Stimulated activated CD4-positive, alpha-beta T cell treated with anti-CD3 and anti-CD28 coated beads, Interleukin-1b, Interleukin-23, amount 100 ng/mL, for 4 hours (primary cell): ENCODE measurements at places on chromosomes 16 and 17.

- no peak for DNase-seq
These were observed 426.0 kb upstream of the CDH11 start for GRCh38 chr16:65547772-65548446.

GRCh38 chr16:17257426-17258023 lies 213.2 kb downstream of the XYLT1 start:
- no peak for DNase-seq

DNA sequence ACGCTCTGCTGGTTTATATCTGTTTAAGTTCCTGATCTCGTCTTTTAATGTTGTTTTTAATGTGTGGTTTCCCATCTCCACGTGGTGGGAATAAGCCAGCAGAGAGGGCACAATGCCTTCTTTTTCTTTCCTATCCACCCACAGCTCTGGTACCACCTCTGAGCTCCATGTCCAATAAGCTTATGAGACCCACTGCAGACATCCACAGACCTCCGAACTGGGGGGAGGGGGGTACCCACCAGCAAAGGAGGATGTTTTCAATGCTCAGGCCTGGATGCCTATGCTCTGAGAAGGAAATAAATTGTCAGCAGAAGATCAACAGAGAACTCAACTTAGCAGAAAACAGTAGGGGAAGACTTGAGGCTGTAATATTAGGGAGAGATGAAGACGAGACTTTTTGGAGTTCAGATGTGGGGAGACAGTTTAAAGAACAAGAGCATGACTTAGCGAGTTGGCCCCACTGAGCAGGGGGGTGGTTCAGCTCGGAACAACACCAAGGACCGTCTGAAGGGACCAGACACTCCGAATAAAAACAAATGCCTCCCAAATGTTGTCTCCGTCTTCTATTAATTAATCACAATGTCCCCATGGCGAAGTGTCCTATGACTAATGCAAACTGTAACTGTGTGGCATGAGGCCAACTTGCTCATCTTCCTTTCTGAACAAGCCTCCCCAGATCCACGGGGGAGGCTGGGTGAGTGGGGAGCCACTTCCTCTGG lies 62.7 kb downstream of the GAS7 start:
- no peak for DNase-seq

DNA sequence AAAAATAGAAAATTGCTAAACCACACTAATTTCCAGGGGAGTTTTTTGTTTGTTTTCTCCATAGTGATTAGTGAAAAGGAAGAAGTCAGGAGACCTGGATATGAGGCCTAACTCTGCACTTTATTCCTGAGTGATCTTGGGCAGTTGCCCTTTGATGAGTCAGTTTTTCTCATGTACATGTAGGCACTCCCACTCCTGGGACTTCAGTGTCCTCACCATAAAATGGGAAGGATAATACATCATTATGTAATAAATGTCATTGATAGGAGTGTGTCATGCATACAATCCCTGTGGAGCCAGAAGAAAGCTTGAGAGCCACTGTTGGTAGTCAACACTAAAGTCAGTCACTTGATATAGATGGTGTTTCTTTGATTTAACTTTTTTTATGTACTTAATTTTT lies 32.5 kb downstream of the WIPF2 start:
- DNase-seq = no peak

- peak; percentile 5 for DNase-seq
These were observed 31.3 kb downstream of the SPOP start for GRCh38 chr17:49646391-49647255.

GRCh38 chr16:89183975-89184676 lies 12.6 kb downstream of the CDH15 start:
- DNase-seq = no peak

DNA sequence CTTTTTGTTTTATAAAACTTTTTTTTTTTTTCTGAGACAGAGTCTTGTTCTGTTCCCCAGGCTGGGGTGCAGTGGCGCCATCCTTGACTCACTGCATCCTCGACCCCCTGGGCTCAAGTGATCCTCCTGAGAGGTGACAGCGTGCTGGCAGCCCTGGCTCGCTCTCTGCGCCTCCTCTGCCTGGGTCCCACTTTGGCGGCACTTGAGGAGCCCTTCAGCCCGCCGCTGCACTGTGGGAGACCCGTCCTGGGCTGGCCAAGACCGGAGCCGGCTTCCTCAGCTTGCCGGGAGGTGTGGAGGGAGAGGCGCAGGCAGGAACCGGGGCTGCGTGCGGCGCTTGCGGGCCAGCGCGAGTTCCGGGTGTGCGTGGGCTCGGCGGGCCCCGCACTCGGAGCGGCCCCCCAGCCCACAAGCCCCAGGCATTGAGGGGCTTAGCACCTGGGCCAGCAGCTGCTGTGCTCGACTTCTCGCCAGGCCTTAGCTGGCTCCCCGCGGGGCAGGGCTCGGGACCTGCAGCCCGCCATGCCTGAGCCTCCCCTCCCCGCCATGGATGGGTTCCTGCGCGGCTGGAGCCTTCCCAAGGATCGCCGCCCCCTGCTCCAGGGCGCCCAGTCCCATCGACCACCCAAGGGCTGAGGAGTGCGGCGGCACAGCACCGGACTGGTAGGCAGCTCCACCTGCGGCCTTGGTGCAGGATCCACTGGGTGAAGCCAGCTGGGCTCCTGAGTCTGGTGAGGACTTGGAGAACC lies 49.6 kb upstream of the HELZ start:
- no peak for DNase-seq

DNA sequence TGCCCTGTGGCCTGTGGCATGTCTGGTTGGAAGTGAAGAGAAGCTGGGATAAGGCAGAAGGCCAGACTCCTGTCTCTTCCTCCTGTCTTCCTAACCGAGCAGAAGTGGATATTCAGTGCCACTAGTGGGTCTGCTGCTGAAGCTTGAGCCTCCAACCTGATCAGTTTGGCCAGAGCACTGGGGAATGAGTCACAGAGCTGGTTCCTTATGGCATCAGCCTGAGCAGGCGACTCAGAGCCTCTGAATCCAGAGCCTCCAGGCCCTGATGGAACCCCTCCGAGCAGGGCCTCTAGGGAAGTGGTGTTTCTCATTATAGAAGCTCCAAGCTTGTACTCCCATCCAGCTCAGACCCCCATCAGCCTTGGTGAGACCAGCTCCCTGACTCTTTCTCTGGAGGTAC lies 2.0 kb downstream of the WSCD1 start:
- DNase-seq = no peak

DNA sequence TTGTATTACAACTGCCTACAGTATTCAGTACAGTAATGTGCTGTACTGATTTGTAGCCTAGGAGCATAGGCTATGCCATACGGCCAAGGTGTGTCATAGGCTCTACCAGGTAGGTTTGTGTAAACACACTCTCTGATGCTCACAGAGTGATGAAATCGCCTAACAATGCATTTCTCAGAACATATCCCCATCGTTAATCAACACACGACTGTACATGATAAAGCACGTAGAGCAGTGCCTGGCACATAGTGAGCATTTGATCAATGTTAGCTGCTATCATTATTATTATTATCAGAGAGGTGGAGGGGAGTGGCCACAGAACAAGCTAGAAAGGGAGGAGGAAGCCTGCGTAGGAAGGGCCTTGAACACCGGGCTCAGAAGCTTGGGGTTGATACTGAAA lies 81.1 kb upstream of the LHX1 start:
- no peak for DNase-seq

DNA sequence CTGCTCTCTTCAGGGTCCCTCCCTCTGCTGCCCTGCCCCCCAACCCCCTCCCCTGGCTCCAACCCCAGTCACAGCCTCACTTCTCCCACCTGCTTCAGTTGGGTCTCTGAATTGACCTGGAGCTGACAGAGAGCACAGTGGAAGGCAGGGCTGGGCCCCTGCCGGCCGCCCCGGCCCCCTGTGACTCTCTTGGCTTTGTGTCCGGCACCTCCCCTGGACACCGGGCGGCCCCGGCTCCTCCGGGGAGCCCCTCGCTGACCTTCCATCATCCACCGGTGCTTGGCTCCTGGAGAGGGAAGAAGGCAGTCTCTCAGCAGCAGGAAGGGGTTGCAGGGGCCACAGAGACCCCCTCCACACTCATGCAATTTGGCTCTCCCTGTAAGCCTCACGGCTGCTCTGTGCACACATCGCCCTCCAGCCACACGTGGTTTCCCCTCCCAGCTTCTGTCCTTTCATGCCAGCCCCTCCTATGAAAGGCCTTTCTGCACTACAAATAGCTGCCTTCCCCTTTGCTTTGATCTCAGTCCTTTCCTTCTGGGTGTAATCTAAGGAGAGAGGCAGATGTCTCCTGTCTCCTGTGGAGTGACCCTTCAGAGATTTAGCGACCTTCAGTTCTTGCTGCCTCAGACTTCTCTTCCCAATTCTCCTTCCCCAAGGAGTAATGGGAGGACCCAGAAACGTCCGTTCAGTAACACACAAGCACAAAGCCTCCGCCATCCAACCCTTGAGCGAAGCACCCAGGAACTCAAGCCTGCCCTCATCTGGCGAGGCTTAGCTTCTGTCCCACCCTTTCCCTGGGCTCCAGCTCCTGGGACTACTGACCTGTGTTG lies 8.3 kb downstream of the NKIRAS2 start:
- DNase-seq = no peak

DNA sequence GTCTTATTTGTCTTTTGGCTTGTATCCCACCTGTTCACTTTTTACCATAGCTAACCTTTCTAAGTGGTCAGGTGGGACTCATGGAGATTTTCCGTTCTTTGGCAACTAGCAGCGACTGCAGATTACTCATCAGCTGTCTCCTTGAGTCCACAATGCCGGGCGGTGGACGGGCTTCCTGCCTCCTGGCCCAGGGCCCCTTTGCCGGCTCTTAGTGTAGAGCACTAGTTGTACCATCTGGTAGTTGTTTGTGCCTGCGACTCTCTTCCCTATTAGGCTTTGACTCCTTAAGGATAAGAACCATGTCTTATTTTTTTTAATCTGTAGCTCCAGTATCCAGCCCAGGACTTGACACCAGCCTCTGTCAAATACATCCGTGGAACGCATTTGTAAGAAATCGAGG lies 399.9 kb downstream of the WWOX start:
- no peak for DNase-seq

- DNase-seq = no peak
These were observed 288.6 kb downstream of the SNX29 start for GRCh38 chr16:12265108-12265507.

GRCh38 chr17:76968707-76969597 lies 100.7 kb downstream of the MGAT5B start:
- DNase-seq = peak; percentile 23

GRCh38 chr17:56675876-56676660 lies 82.6 kb downstream of the NOG start:
- no peak for DNase-seq

DNA sequence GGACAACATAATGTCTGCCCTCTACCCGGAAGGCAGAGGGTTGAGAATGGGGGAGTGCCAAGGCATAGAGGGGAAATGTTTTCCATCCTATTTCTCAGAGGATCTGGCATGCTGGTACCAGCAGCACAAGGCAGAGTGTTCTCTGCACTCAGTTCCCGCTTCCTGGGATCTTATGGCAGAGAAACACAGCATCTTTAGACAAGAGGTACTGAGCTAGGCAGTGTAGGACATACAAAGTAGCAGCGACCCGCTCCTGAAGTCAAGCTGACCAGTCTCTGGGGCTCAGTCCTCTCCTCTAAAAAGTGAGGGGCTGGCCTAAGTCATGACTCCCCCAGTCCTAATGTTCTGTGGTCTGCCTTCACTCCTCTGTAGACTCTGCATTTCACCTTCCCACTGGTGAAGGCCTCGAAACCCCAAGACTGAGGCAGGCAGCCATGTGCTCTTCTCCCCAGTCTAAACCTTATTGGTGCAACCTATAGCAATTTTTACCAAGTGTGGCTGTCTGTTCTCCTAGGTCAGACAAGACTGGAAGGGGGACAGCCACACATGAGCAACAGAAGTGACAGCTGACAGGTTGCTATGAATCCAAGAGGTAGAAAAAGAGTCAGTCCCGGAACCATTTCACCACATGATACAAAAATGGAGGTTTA lies 11.3 kb upstream of the TSPOAP1 start:
- no peak for DNase-seq

DNA sequence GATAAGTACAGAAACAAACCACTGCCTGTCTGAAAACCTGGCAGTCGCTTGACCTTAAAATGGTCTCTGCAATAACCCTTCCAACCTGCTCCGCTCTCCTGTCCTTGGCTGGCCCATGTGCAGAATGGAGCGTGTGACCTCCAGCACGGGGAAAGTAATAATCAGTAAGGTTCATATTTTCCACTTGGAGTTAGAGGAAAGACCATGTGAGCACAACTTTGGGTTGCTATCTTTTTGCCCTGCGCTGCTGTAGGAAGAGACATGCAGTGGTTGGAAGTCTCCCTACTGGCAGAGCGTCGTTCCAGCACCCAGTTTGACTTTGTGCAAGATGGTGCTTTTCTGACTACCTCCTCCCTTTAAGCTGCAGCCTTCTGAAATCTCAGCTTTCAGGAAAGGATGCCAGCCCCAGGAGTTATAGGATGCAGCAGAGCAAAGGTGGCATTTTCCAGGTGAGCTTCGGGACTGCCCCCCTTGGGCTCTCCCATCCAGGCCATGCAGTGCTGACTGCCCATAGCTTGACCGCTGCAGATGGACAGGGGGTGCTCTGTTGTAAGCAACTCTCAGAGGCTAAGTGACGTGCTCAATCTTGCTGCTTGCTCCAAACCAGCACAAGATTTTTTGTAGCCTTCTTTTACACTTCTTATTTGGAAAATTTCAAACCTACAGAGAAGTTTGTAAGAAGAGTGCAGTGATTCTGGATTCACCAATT lies 110.7 kb upstream of the NOL11 start:
- no peak for DNase-seq

DNA sequence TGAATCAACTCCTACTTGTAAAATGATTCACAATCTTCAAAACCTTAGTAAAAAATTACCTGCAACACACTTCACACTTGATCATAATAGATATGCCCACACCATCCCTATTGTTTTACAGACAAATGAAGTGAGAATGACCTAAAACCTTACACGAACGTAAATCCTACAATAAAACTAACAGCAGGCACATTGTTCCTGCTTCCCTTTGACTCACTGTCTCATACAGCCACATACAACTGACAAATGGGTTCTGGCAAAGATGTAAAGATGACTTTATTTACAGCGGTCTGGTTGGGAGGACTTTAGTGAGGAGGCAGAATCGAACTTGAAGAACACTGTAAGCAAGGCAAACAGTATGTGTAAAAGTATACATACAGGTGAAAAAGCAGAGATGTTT lies 188.7 kb downstream of the MYO1D start:
- DNase-seq = no peak

- no peak for DNase-seq
These were observed 131.8 kb downstream of the CDH11 start for GRCh38 chr16:64990101-64990500.

- no peak for DNase-seq
These were observed 117.3 kb upstream of the CACNG5 start for GRCh38 chr17:66717641-66718058.

- DNase-seq = no peak
These were observed 24.9 kb downstream of the B9D1 start for GRCh38 chr17:19337712-19338023.

DNA sequence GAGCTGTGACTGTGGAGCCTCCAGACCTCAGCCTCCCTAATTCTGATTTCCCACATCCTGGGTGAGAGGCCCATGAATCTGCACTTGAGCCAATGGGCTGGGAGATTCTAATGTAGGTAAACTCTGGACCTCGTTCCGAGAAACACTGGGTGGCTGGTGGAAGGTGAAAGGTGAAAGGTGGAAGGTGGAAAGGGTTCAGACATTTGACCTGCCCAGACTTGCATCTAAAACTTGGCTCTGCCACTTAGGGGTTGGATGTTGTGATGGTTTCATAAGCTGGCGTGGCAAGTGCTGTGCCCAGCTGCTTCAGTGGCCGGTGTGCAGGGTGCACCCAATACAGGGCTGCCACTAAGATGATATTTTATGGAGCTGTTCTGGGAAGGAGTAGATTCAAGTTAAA lies 24.8 kb downstream of the SYT17 start:
- no peak for DNase-seq
